H9 (cell line): ENCODE measurements at places on chromosomes 4 and X.

- H3K4me3 ChIP-seq: no peak overlapping the region
- H3K4me1 ChIP-seq: no peaks in the 10 kb centered on the region
- no peak for DNase-seq
- H3K27ac ChIP-seq: no peak overlapping the region
Measured at GRCh38 chr4:182847576-182848450, 69.4 kb downstream of the DCTD start.

GRCh38 chrX:149939655-149939904 is 1.3 kb upstream of the EOLA2 start:
- H3K4me3 ChIP-seq: peak overlapping the region; percentile 90
- DNase-seq: no peak
- H3K4me1 ChIP-seq: no peaks in the 10 kb centered on the region
- H3K27ac ChIP-seq: no peak overlapping the region

DNA sequence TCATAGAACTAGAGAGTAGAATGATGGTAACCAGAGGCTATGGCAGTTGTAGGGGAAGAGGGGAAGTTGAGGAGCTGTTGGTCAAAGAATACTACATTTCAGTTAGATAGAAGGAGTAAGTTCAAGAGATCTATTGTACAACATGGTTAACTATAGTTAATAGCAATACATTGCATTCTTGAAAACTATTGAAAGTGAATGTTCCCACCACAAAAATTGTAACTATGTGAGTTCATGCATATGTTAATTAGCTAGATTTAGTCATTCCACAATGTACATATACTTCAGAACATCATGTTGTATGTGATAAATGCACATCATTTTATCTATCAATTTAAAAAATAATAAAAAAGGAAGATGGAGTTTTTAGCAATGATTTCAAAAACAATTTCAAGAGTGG is 125.3 kb upstream of the IL15 start:
- no peak for DNase-seq
- no peak overlapping the region for H3K27ac ChIP-seq
- H3K4me1 ChIP-seq: no peaks in the 10 kb centered on the region
- no peaks in the 10 kb centered on the region for H3K27me3 ChIP-seq
- peaks cover 25% of the 10 kb centered on the region for H3K36me3 ChIP-seq

GRCh38 chrX:133405498-133406185 is 9.6 kb downstream of the GPC4 start:
- H3K4me1 ChIP-seq: peaks cover 5% of the 10 kb centered on the region; the same call in 1 of the 2 replicates
- H3K36me3 ChIP-seq: peaks cover 84% of the 10 kb centered on the region
- H3K27me3 ChIP-seq: no peaks in the 10 kb centered on the region

DNA sequence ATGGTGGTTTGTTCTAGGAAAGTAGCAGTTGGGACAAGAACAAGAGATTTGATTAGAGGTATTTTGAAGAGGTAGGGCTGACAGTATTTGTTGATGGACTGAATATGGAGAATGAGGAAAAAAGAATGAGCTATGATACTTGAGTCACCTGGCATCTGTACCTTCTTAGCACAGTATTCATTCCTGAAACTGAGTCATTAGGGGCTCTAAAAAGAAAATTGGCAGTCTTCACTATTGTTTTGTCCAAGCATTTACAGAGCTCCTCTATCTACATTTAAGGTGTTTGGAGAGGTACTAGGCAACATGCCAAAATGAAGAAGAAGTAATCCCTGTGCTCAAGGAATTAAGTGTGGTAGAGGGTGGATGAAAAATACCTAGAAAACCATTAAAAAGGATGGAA is 165.8 kb downstream of the SHROOM4 start:
- no peaks in the 10 kb centered on the region; the same call in 1 of the 3 replicates for H3K36me3 ChIP-seq
- no peak overlapping the region for H3K27ac ChIP-seq
- H3K4me3 ChIP-seq: no peak overlapping the region
- no peak for DNase-seq

GRCh38 chr4:126262665-126263064 is 947.9 kb downstream of the FAT4 start:
- no peak overlapping the region for H3K27ac ChIP-seq
- H3K36me3 ChIP-seq: no peaks in the 10 kb centered on the region
- DNase-seq: no peak
- no peaks in the 10 kb centered on the region for H3K27me3 ChIP-seq
- no peak overlapping the region for H3K4me3 ChIP-seq
